ENCODE measurements at places on chromosomes 16 and 17.

GRCh38 chr16:642189-643049, 791 bp downstream of the MCRIP2 start:
- no peak for DNase-seq

- DNase-seq, result peak; percentile 30
Observed at GRCh38 chr17:72258711-72259110, 137.9 kb downstream of the SOX9 start.

DNA sequence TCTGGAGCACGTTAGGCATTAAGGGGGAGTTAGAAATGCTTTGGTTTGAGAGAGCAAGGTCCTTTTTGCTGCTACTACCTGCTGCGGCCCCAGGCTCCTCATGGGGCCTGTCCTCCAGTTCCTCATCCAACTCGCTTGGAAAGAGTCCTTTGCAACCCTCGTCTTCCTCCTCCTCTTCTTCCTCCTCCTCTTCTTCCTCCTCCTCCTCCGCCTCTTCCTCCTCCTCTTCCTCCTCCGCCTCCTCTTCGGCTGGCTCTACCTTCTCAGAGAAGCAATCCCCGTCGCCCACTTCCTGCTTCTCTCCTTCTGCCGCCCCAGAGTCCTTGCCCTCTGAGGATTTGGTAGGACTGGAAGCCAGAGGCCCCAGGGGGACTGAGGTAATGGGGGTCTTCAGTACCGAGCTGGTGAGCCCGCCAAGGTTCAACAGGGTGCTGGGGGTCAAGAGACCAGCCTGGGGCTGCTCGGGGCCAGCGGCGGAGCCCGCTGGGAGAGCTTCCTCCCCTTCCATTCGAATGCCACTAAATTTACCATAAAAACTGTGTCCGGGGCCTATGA, 89.3 kb downstream of the ZFHX3 start:
- DNase-seq, result no peak

DNA sequence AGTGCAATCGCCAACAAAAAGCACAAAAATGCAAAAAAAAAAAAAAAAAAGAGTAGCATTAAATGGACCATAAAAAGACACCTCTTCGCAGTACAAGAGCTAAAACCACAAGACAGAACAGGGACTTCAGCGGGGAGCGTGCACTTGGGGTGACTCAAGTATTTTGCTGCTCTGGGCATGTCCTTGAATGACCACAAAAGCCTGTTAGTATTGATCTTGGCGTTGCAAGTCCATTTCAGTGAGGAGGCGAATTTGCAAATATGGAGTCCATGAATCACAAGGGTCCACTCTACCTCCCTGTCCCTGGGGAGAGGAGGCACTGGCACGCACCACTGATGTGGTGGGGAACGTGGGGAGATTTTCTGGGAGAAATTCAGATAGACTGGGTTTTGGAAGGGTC, 78.9 kb downstream of the CNGB1 start:
- DNase-seq, result no peak

Data from NCI-H1694 treated with DMSO at 0.1 percent for 48 hours (cell line).